ENCODE measurements at places on chromosomes 2 and 18.

DNA sequence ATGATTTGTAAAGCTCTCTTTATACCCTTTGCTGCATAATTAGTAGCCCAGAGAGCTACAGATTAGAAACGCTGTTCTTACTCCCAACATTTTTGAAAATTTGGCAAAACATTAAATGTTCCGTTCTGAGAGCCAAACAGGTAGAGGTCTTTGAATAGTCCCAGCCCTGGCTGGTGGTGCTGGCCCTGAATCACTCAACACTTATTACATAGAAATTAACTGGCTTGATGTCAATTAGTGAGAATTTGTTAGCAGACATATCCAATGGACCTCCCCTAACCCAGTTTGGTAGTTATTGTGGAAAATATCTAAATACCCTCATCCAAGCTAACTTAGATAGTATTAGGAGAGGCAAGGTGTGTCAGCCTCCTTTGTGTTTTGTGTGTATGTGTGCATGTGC, 440.7 kb downstream of the MTX2 start:
- no peak for DNase-seq

DNA sequence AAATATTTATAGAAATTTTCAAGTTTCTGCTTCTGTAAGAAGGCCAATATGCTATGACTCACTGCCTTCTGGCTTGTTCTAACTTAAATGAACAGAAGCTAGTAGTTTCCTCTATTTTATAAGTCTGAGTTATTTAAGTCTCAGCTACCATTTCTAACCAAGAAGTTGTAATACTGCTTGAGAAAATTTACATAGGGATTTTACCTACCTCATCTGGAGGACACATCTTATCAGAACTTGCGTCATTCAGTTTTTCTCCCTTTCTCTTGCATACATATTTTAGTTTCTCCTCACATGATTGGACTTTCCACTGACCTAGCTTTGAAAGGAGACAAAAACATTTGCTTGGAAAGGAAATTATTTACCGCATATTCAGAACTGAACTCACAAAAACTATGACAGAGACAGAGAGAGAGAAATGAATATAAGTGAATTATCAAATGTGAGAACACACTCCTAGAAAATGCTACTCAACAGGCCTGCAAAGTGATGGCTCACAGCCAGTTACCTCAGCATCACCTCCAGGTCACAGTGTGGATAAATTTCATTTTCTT, 81.1 kb upstream of the CD302 start:
- peak; percentile 41 for DNase-seq

DNA sequence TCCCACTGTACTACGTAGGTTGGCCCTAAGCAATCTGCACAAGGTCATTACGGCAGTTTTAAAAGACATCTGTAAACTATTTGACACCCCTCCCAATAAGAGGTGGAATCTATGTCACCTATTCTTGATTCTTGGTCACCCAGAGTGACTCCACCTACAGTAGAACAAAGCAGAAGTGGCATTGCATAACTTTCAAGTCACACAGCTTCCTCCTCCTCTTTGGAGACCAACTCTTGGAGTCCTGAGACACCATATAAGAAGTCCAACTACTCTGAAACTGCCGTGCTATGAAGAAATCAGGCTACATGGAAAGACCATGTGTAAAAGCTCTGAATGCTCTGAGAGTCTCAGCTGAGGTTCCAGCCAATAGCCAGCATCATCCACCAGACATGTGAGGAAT, 253.5 kb upstream of the CDH20 start:
- no peak for DNase-seq

DNA sequence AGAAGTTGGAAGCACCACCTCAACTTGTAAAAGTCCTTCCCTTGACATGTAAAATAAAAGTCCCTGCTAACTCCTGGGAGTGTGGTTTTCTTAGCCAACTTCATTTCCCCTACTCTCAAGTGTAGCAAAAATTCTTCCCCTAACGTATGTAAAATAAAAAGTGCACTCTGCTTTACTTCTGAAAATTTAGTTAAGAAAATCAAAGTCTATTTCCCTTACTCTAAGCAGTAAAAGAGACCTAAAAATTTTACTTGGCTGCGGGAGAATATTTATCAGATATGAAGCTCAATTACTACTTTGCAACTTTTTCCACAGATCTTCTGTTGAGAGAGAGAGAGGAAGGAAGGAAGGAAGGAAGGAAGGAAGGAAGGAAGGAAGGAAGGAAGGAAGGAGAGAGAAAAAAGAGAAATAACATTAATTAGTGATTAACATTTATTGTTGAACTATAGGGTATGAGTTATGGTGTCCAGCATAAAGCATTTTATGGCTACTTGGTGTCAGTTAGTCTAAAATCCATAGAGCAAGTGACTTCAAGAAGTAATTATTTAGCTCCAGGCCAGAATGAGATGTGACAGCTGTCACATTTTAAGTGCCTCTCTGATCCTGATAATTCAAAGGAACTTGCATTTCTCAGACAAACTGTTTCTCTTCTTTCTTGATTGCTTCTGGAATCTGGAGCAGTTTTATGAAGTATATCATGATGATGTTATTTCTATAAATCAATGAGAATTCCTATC, 210.3 kb downstream of the TMX3 start:
- DNase-seq, result no peak

GRCh38 chr2:215888680-215889079, 124.7 kb downstream of the MREG start:
- no peak for DNase-seq

GRCh38 chr18:62119884-62120283, 67.0 kb downstream of the PIGN start:
- no peak for DNase-seq

DNA sequence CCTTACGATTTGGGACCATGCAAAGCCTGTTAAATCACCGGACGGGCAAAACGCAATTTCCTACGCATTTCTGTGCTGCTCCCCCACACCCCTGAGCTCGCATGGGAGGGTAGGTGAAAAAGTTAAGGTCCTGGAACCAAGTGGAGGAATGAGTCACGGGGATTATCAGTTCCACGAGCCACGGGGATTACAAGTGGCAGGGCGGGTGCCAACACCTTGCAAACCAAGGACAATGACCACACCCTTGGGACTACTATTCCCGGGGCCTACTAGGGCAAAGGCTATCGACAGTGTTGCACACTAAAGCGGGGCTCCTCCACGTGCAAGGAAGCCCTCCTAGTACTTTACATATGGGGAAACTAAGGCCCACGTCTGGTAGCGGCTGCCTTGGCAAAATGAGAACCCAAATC, 447 bp downstream of the RETSAT start:
- no peak for DNase-seq

DNA sequence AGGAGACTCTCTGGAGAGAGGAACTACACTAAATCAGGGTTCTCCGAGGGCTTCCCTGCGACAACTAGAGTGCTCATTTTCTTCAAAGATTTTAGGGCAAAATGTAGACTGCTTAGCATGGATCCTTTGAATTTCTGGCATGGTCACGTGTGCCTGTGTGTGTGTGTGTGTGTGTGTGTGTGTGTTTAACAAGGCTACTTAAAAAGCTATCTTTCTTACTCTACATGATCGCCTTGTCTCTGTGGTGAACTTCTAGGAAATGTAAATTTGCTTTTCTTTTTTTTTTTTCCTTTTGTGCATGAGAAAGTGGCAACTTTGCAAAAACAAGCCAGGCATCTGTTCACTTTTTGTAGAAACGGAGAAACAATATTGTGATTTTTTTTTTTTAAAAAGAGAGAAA, 43.9 kb downstream of the SOX11 start:
- no peak for DNase-seq

DNA sequence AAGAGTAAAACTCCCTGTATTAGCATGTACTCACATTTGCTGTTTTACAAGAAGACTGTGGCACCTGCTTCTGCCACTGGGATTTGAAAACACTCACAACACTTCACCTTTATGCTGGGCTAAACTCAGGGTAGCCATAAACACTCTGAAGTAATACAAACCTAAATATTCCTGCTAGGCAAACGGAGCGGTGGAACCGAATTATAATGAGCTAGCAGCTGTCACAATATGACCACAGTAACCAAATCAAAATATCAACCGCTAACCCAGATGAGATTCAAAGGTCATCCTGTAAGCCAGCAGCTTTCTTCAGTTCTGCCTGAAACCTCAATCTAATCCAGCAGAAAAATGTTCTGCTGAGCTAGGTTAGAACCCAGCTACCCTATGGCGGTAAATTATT, 132.1 kb downstream of the TCF4 start:
- DNase-seq, result no peak

GRCh38 chr2:9124231-9124741, 82.3 kb upstream of the ASAP2 start:
- DNase-seq, result no peak

DNA sequence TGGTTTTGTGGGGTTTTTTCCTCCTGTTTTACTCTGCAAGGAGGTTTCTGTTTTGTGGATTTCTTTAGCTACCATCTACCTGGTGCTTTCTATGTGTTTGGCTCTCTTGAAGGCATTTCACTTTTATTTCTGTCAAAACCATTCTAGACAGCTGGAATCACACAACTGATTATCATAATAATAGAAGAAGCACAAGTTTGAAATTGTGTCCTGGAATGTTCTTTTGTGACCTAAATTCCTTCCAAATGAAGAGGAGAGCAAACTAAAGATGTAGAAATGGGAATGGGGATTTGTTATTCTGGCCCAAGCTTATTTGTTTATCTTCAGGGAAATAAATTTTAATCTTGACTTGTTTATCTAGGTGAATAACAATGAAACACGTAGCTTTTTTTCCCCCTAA, 17.0 kb upstream of the MFSD2B start:
- DNase-seq, result no peak

- no peak for DNase-seq
Measured at GRCh38 chr2:174020926-174021662, 55.9 kb upstream of the SP3 start.

DNA sequence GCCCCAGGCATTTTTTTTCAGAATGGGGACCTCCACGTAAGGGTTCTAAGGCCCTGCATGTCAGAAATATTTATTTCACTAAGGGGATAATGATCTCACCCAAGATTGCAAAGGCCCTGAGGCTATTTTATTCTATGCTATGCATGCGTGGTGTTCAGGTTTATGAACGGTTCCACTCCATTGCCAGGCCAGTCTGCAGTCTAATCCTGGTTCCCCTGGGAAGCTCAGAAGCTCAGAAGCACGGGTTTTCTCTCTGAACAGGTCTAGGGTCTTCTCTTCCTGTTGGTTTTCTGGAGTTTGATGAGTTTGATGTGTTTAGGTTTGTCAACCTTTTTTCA, 256.4 kb upstream of the PXDN start:
- DNase-seq, result no peak

GRCh38 chr2:179106676-179107428, 56.9 kb upstream of the CCDC141 start:
- DNase-seq, result no peak

DNA sequence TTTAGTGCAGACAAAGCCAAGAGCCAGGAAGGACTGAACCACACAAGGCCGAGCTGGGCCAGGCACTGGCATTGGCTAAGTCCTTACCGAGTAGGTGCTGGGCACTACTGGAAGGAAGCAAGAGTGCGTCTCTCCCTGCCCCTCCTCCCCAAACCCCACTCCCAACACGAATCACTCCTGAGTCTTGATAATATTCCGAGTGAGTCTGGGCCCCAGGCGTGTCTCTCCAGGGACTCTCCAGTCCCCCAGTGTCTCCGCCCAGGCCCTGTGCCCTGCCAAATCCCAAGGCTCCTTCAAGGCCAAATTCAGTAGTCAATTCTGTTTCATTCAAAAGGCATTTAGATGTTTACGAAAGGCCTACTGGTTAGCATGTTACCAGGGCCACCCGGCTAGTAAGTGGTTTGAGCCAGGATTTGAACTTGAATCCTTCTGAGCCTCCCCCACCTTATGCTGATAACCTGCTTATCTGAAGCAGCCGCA, 82.8 kb downstream of the GLI2 start:
- no peak for DNase-seq

DNA sequence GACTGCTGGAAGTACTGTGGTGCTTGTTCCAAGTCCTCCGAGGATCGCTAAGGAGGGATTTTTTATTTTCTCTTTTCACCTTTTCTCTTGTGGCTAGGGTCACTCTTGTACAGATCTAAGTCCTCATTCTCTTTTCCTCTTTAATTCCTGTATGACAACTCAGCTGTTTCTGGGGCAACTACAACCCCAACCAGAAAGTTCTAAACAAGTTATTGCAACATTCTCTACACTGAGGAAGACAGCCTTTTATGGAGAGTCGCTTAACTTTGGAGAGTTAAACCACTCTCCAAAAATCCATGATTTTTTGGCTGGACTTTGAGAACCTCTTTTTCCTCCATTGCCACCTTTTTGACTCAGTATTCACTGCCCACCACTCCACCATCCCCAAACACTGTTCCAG, 74.0 kb upstream of the SESTD1 start:
- DNase-seq, result no peak

- no peak for DNase-seq
Measured at GRCh38 chr2:138910427-138910826, 130.2 kb upstream of the NXPH2 start.

GRCh38 chr18:35161485-35161884, 79.3 kb upstream of the ZNF397 start:
- DNase-seq, result no peak

- no peak for DNase-seq
Measured at GRCh38 chr18:32770054-32770665, 2.7 kb downstream of the KLHL14 start.

DNA sequence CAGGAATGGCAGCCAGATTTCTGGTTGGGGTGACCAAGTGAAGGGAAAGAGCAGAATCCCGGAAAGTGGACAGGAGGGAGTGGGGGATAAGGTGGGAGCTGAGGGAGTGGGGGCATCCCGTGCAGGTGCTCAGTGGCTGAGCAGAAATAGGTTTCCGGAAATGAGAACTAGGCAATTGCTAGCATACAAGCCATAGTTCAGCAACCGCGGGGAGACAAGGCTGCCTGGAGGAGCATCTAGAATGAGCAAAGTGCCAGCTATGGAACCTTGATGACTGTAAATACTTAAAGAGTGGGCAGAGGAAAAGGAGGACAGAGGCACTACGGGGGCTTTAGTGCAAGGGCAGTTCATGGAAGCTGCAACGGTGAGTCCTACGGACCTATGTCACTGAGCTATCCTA, 220.2 kb downstream of the BCL11A start:
- DNase-seq, result no peak

DNA sequence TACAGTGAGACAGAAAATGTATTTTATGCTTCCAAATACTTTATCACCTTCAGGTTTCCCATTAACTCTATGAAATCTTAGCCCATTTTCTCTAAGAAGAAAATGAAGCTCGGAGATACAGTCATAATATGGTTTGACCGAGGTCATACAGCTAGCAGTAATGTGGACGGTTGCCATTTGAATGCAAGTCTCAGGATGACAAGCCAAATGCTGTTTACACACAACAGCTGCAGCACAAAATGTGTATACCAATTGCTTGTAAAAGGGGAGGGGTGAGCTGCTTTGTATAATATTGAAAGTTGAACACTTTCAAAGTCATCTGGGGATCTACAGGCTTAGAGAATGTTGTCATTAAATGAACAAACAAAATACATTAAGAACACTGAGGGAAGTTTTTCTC, 93.8 kb upstream of the FSIP2 start:
- DNase-seq, result no peak

GRCh38 chr18:34028324-34028723, 196.4 kb downstream of the NOL4 start:
- DNase-seq, result no peak

DNA sequence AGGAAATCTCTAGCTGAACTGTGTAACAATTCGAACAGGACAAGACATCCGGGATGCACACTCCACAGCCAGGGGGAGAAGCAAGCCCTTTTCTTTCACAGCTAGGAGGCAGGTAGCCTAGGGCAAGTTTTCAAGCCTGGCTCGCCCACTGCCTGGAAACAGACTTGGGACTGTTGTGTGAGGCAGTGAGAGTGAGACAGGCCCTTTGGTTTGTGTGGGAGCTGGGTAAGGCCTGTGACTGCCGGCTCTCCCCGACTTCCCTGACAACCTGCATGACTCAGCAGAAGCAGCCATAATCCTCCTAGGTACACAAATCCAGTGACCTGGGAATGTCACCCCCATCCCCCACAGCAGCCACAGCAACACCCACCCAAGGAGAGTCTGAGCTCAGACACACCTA, 179.7 kb downstream of the WDPCP start:
- no peak for DNase-seq

All from T-helper 2 cell treated with Interferon-gamma antibody and Interleukin-4, amounts not matched to agents 5 μg/mL and 100 μg/mL, for 36 hours (primary cell).